CD4-positive, alpha-beta T cell (primary cell): ENCODE measurements at places on chromosomes 5 and 9.

GRCh38 chr9:109769250-109769649 is 10.7 kb upstream of the PALM2AKAP2 start:
- no peak for DNase-seq

GRCh38 chr5:173581408-173582215 is 34.8 kb downstream of the BOD1 start:
- no peak for DNase-seq

- DNase-seq, result no peak
These were observed 28.0 kb downstream of the NLN start for GRCh38 chr5:65749956-65750355.

DNA sequence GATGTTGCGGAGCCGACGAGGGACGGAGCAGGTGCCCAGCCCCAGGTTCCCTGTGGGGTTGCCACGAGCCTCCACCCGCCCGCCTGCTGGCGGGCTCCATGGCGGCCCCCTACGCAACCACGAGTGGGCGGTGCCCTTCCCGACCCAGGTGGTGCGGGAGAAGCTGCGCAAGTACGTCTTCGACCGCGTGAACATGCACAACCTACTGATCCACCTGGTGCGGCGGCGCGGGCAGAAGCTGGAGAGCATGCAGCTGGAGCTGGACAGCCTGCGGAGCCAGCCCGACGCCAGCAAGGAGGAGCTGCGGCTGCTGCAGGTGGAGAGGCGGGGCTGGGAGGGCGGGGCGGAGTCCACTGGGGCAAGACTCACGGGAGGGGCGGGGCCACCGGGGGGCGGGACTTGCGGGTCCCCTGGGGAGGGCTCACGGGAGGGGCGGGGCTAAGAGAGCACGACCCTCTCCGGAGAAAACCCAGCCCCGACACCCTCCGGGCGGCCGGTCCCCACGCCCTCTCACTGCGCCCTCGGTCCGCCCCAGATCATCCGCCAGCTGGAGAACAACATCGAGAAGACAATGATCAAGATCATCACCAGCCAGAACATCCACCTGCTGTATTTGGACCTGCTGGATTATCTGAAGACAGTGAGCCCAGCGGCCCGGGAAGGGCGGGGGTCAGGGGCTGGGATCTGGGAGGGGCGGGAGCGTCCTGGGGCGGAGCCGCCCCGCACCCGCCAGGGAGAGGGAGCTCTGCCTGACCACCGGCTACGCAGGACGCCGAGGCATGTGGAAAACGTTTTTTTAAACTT is 3.9 kb downstream of the CCDC183 start:
- DNase-seq, result peak; percentile 78

- DNase-seq, result no peak
These were observed 1053.5 kb downstream of the NR2F1-AS1 start for GRCh38 chr5:92527311-92528078.

- DNase-seq, result no peak
These were observed 5.9 kb downstream of the FKBP15 start for GRCh38 chr9:113215132-113215531.
